CD4-positive, CD25-positive, alpha-beta regulatory T cell (primary cell): ENCODE measurements at places on chromosomes 12 and 14. TPM values are rescaled to one million over a fixed set of nuclear protein-coding genes. Genes with fewer than 3 reads are reported as not detected.

DNA sequence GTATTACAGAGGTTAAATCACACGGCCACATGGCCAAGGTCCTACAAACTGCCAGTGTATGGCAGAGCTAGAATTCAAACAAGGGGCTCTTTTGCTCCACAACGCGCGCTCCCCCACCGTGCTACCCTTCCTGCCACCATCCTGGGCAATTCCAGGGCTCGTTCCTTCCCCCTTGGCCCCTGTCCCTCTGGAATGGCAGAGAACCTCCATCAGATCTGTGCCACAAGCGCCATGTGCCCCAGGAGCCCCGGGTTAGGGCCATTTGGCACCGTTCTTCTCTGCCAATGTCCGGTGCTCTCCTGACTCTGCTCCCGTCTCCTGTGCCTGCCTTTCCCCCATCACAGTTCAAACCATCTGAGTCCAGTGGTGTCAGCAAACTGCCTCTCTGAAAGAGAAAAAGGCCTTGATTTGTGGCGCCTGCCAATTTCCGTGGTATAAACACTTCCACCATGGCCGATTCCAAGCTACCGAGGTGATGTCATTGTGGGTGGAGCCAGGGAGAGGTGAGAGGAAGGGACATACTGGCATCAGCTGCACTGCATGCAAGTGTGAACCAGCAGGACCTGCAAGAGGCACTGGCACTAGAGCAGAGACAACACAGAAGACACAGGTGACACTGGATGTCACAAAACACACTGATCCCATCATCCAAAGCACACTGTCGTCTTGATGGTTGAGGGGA is 163.1 kb downstream of the CALM1 start:
- no peak overlapping the region for H3K4me3 ChIP-seq
- no peaks in the 10 kb centered on the region for H3K27me3 ChIP-seq
- H3K4me1 ChIP-seq, result no peaks in the 10 kb centered on the region
- no peaks in the 10 kb centered on the region for H3K36me3 ChIP-seq
- no peak for DNase-seq
- H3K27ac ChIP-seq, result no peak overlapping the region

GRCh38 chr12:131699434-131699833 is 11.5 kb upstream of the SFSWAP start:
- H3K4me3 ChIP-seq, result no peak overlapping the region
- H3K27ac ChIP-seq, result no peak overlapping the region
- H3K36me3 ChIP-seq, result no peaks in the 10 kb centered on the region
- H3K27me3 ChIP-seq, result peaks cover 4% of the 10 kb centered on the region
- no peak for DNase-seq

DNA sequence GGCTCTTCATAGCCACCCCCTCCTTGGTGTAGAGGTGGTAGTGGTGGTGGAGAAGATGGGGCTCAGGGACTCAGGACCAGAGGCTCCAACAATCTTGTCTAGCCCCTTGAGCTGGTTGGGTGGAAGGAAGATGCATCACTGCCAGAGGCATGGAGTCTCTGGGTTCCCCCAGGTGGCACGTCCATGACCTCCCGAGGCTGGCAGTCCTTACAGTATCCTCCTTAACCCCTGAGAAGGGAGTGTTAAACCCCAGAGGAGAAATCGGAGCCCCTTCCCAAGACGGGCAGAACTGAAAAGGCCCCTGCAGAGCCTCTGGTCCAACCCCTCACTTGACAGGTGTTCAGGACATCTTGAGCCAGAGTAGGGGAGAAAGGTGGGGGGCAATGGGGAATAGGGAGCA is 9.1 kb downstream of the KRT83 start:
- H3K4me3 ChIP-seq, result no peak overlapping the region
- H3K27me3 ChIP-seq, result peaks cover 11% of the 10 kb centered on the region
- peaks cover 6% of the 10 kb centered on the region for H3K4me1 ChIP-seq

Gene KERA
- total RNA-seq, result not detected

Gene PDE3A
- 0.30 TPM for total RNA-seq

- no peaks in the 10 kb centered on the region for H3K4me1 ChIP-seq
- no peak for DNase-seq
- H3K4me3 ChIP-seq, result no peak overlapping the region
- H3K27me3 ChIP-seq, result no peaks in the 10 kb centered on the region
- no peak overlapping the region for H3K27ac ChIP-seq
These were observed 88.0 kb upstream of the TMEM132C start for GRCh38 chr12:128178966-128179365.

DNA sequence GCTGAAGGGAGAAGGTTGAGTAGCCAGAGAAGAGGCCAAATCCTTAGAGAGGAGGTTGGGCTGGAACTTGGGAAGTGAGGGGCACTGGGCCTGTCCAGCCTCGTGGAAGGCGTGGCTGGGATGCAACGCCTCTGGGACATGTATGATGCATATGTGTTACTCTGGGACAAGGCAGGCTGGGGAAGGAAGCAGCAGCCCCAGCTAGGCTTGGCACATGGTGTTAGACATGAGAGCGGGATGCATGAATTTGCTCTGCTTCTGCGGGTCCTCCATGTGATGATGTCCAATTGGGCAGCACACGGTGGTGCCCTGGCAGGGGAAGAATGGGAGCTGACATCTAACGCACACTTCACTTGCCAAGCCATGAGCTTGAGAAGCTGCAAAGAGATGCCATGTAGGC is 21.3 kb downstream of the PLEKHH1 start:
- no peak for DNase-seq
- H3K27ac ChIP-seq, result no peak overlapping the region
- no peaks in the 10 kb centered on the region for H3K27me3 ChIP-seq
